ENCODE measurements at places on chromosomes 16 and 17. TPM values are rescaled to one million over a fixed set of nuclear protein-coding genes. Genes with fewer than 3 reads are reported as not detected.

SDR42E2 gene
- total RNA-seq = not detected

MAP2K6 gene
- total RNA-seq = 6.9 TPM

HOXB4 gene
- 7.0 TPM for total RNA-seq

ZACN gene
- total RNA-seq = 0.48 TPM

PYDC1 gene
- not detected for total RNA-seq

CMTM2 gene
- total RNA-seq = 0.83 TPM

ANKRD40 gene
- 29.8 TPM for total RNA-seq

GRCh38 chr17:47267354-47267828 is 13.8 kb downstream of the ITGB3 start:
- DNase-seq = no peak
- H3K36me3 ChIP-seq = peaks cover 8% of the 10 kb centered on the region
- H3K4me3 ChIP-seq = no peak overlapping the region
- peaks cover 16% of the 10 kb centered on the region for H3K27me3 ChIP-seq
- no peaks in the 10 kb centered on the region for H3K4me1 ChIP-seq

DNA sequence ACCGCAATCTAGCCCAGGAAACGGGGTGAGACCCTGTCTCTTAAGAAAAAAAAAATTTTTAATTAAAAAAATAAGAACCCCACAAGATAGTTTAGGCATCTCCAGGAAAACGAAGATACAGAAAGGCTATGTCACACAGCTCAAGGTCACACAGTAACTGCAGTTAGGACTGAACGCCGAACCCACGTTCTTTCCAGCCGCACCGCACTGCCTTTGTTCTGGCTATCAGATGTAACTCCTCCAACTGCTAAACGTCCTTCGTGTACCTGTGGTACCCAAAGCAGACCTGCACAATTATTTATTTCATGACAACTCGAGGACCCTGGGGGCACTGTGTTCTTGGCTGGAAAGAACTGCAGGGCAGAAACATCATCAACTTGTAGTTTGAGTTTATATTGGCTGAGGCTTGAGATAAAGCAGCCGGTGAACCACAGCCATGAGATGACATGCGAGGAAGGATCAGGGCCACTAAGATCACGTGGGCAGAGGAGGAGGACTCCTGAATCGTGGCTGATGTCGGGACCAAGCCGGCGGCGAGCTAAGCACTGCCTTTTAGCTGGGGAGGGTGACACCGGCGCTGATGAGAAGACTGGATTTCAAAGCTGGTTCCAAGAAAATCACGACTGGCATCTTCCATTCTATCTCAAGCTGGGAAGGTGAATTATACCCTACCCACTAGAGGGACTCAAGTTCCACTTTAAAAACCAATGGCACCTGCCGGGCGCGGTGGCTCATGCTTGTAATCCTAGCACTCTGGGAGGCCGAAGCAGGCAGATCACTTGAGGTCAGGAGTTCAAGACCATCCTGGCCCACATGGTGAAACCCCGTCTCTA is 20.7 kb upstream of the MNT start:
- H3K4me1 ChIP-seq = peaks cover 2% of the 10 kb centered on the region
- no peaks in the 10 kb centered on the region for H3K36me3 ChIP-seq
- no peaks in the 10 kb centered on the region for H3K27me3 ChIP-seq

GRCh38 chr17:75348386-75349012 is 57.0 kb downstream of the GRB2 start:
- H3K4me3 ChIP-seq = no peak overlapping the region
- H3K27ac ChIP-seq = no peak overlapping the region
- no peak for DNase-seq

- no peak for DNase-seq
- H3K4me1 ChIP-seq = peaks cover 88% of the 10 kb centered on the region
- H3K27me3 ChIP-seq = no peaks in the 10 kb centered on the region
- H3K27ac ChIP-seq = peak overlapping the region; percentile 18
Observed at GRCh38 chr17:64499805-64500486, 3.1 kb upstream of the POLG2 start.

GRCh38 chr16:11145173-11145818 is 110.7 kb downstream of the SOCS1 start:
- H3K4me1 ChIP-seq = peaks cover 14% of the 10 kb centered on the region
- H3K27ac ChIP-seq = no peak overlapping the region
- no peak for DNase-seq
- H3K27me3 ChIP-seq = no peaks in the 10 kb centered on the region
- no peak overlapping the region for H3K4me3 ChIP-seq

- H3K4me1 ChIP-seq = no peaks in the 10 kb centered on the region
- H3K36me3 ChIP-seq = no peaks in the 10 kb centered on the region
- H3K27ac ChIP-seq = no peak overlapping the region
- no peaks in the 10 kb centered on the region for H3K27me3 ChIP-seq
Observed at GRCh38 chr16:1078579-1079021, 6.1 kb downstream of the SSTR5 start.

DNA sequence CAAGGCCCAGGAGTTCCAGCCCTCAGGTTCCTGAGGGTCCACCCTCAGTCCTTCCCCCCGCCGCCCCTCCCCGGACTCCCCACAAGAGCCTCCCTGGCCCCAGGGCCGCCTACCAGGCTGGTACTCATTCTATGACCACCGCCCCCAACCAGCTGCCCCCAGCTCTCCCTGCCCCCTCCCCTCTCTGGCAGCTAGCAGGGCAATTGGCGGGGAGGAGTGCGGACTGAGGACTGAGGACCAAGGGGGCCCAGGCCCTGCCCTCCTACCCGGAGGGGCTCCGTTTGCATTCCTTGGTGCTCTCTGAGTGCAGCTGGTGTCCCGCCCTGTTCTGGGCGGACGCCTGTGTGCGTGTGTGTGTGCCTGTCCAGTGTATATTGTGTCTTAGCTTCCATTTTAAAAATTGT is 19.1 kb downstream of the UNC13D start:
- H3K36me3 ChIP-seq = peaks cover 36% of the 10 kb centered on the region
- peaks cover 29% of the 10 kb centered on the region for H3K4me1 ChIP-seq
- no peaks in the 10 kb centered on the region for H3K27me3 ChIP-seq
- H3K27ac ChIP-seq = no peak overlapping the region
- H3K4me3 ChIP-seq = no peak overlapping the region
- no peak for DNase-seq

DNA sequence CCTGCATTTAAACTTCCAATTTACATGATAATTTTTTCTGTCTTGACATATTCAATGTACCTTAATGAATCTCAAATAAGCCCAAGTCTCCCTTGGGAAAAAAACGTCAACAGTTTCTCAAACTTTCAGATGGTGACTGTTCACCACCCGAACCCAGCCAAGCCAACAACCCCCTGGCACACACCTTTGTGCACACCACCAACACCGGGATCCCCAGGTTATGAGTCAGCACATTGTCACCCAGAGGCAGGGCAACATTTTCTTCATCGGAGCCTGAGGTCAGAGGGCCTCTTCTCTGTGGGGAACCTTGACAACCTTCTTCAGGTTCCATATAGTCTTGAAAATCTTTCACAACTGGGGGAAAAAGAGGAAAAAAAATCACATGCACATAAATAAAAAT is 15.5 kb downstream of the DYNC1LI2 start:
- peaks cover 17% of the 10 kb centered on the region for H3K4me1 ChIP-seq
- no peak overlapping the region for H3K4me3 ChIP-seq
- no peak overlapping the region for H3K27ac ChIP-seq
- peaks cover 69% of the 10 kb centered on the region for H3K36me3 ChIP-seq

Data from activated CD4-positive, alpha-beta memory T cell treated with anti-CD3 and anti-CD28 coated beads, Interleukin-2, amount 10 ng/mL, durations not matched to agents 7 days and 5 days (primary cell).